ENCODE measurements at places on chromosomes 5 and 9. TPM values are rescaled to one million over a fixed set of nuclear protein-coding genes. Genes with fewer than 3 reads are reported as not detected.

DNA sequence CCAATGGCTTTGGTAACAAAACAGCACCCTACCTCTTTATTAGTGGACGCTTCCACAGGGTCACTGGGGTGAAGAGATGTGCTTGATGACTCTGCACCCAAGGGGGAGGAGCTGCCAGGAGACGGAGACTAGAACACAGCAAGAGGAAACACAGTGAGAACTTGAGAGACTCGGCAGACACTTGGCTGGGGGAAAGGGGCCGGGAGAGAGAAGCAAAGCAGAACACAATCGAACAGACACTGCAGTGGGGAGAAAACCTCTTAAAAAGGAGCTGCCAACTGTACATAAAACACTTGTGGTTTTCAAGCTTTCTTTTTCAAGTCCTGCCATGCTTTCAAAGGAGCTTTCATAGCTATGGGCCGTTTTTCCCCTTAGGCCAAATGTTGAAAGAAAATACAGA is 151.0 kb downstream of the ENTREP1 start:
- DNase-seq: no peak

DNA sequence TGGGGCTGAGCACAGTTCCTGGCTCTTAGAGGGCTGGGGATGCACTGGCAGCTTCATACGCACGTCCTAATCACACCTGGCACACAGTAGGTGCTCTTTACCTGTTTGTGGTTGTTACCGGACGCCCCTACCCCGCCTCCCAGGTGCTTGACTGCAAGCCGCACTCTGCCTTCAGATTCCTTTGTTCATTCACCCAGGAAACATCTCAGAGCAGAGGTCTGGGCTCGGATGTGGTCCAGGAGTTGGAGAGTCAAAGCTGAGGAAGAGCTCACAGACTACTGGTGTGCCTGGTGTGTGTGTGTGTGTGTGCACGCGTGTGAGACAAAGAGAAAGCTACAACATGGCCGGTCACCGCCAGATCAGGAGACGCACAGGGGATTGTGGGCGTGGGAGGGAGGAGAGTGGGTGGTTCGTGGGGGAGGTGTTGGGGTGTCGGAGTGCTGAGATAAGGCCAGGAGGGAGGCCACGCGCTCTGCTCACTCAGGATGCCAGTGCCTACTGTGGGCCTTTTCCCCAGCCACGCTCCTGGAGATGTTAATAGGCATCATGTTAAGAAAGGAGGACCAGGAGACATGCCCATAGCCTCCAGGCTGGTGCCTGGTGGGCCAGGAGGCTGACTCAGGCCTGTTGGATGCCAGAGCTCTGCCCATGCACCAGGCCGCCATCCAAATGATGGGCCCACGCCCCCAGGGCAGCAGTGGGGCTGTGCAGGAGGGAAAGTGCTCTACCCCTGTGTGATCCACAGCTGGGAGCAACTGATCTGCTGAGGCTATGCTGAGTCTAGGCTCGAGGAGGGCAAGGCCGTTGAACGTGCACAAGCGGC is 39.9 kb downstream of the CRB2 start:
- no peak for DNase-seq

The ARID3C gene
- not detected for total RNA-seq

The TXNDC8 gene
- not detected for total RNA-seq

The FBXO10 gene
- total RNA-seq: 9.2 TPM

The C5orf58 gene
- not detected for total RNA-seq

The BSPRY gene
- not detected for total RNA-seq

GRCh38 chr5:141879426-141879759 is 1.2 kb upstream of the PCDH1 start:
- DNase-seq: no peak

The CCDC112 gene
- total RNA-seq: 80.5 TPM
